Activated CD4-positive, alpha-beta memory T cell treated with anti-CD3 and anti-CD28 coated beads, Interleukin-2, amount 10 ng/mL, durations not matched to agents 7 days and 5 days (primary cell): ENCODE measurements at places on chromosomes 16 and 17. TPM values are rescaled to one million over a fixed set of nuclear protein-coding genes. Genes with fewer than 3 reads are reported as not detected.

Gene CMTM2
- 0.83 TPM for total RNA-seq

GRCh38 chr17:36918211-36918691 lies 19.0 kb upstream of the LHX1 start:
- no peaks in the 10 kb centered on the region for H3K36me3 ChIP-seq
- peaks cover 11% of the 10 kb centered on the region for H3K4me1 ChIP-seq
- H3K27ac ChIP-seq: no peak overlapping the region
- no peak for DNase-seq
- H3K27me3 ChIP-seq: peaks cover 23% of the 10 kb centered on the region
- H3K4me3 ChIP-seq: no peak overlapping the region

DNA sequence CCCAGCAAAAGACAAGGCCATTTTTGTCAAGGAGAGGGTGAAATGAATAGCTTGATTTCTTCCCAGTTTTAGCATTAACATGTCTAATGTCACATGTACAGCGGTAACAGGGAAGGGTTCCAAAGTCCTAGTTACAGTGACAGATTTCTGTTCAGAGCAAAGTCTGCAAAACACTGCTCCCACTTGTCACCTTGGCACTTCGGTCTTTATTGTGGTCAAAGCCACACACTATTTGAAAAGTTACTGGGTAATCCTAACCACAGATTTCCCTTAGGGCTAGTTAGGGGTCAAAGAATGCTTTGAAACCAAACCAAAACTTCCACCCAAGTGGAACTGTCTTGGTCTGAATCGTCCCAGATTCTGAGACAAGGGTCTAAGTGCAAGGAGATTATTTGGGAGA lies 455.6 kb downstream of the HS3ST3B1 start:
- H3K4me3 ChIP-seq: no peak overlapping the region
- no peaks in the 10 kb centered on the region for H3K36me3 ChIP-seq
- DNase-seq: no peak
- no peaks in the 10 kb centered on the region for H3K4me1 ChIP-seq
- H3K27ac ChIP-seq: no peak overlapping the region

DNA sequence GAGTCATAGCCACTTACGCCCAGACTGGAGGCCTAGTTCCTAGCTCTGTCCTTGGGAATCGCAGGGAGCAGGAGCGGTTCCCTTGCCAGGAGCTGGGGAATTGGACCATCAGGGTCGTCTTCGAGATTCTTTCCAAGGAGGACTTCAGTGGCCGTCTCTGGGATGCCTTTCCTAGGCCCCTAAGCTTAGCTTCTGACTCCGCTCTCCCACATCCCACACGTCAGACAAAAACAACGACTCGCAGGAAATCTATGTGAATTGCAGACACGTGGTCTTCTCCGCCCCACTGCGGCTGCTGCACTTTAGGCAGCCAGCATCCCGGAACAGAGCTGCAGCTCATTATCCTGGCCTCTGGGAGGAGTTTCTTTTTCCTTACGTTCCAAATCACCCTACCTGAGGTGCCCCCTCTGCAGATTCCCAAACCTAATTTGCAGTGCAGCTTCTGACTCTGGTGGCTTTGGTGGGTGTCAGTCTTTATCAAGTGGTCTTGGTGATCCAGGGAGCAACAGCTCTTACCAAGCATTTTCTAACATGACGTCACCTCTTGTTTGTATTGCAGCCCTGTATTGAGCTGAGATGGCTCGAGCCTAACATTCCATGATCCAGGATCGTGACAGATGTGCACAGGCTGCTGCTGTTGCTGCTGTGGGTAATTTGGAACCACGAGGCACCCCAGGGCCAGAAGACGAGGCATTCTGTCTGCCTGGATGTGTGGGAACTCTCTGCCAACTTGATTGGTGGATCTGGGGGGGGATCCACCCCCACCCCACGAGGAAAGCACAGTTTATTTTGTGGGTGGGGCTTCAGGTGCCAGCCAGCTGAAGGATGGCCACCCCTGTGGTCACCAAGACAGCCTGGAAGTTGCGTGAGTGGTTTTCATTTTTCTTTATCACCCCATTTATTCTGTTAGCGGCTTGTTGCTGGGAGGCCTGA lies 1.1 kb downstream of the KATNB1 start:
- peak overlapping the region; percentile 81 for H3K27ac ChIP-seq
- peaks cover 30% of the 10 kb centered on the region for H3K4me1 ChIP-seq
- peak; percentile 63 for DNase-seq
- H3K27me3 ChIP-seq: no peaks in the 10 kb centered on the region

GRCh38 chr16:30620169-30620568 lies 10.0 kb upstream of the ZNF689 start:
- peaks cover 37% of the 10 kb centered on the region for H3K27me3 ChIP-seq
- DNase-seq: no peak
- H3K4me3 ChIP-seq: no peak overlapping the region
- no peaks in the 10 kb centered on the region for H3K36me3 ChIP-seq
- peaks cover 4% of the 10 kb centered on the region for H3K4me1 ChIP-seq

Gene SLC38A8
- not detected for total RNA-seq

DNA sequence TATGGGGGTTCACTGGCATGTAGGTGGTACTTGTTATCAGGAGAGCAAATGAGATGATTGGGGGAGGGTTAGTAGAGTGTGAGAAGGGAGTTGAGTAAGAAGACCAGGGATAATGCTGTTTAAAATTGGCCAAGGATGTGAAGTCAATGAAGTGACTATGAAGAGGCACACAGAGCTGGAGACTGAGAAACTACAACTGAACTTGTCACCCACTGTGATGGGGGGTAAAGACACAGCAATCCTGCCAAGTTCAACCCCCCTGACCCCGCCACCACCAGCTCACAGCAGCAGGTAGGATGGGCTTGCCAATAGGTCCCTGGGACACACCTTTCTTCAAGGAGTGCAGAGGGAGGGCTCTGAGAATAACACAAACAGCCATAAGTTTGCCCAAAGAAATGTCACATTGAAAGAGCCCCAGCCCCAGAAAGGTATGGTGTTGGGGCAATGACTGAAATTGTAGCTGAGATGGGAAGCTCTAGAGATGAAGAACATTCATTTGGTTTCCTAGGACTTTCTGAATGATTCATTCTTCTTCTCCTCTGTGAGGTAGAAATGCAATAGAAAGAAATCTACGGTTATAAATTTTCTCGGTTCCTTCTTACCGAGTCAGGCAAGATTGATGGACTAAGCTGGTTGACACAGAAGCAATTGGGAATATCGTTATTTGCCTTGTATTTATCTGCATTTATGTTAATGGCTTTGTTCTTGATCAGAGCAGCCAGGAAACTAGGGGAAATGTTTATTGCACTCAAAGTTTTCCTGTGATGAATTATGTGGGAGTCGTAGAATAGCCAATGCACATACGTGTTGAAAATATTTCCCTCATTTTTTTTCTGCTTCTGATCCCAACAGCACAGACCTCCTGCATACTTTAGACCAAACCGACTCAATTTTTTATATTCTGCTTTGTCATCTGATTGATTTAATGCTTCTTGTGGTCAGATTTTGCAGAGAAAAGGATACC lies 595.2 kb upstream of the CDH11 start:
- no peaks in the 10 kb centered on the region for H3K27me3 ChIP-seq
- DNase-seq: no peak
- no peaks in the 10 kb centered on the region for H3K36me3 ChIP-seq
- no peak overlapping the region for H3K4me3 ChIP-seq
- H3K27ac ChIP-seq: no peak overlapping the region

GRCh38 chr17:27533874-27534815 lies 77.9 kb downstream of the KSR1 start:
- H3K4me1 ChIP-seq: peaks cover 32% of the 10 kb centered on the region
- DNase-seq: no peak
- no peak overlapping the region for H3K27ac ChIP-seq
- H3K36me3 ChIP-seq: no peaks in the 10 kb centered on the region
- H3K4me3 ChIP-seq: no peak overlapping the region
